GM10248 (cell line): ENCODE measurements at places on chromosomes 16 and 17.
A peak's percentile ranks its signal among the peaks of the same experiment; 100 is the strongest.

GRCh38 chr17:64765191-64765889 is 103.2 kb upstream of the SMURF2 start:
- DNase-seq, result no peak

GRCh38 chr17:67456889-67457288 is 79.8 kb downstream of the PITPNC1 start:
- DNase-seq, result no peak

GRCh38 chr17:79750650-79751545 is 20.2 kb downstream of the ENPP7 start:
- no peak for DNase-seq

GRCh38 chr17:33324736-33325135 is 31.6 kb upstream of the ASIC2 start:
- no peak for DNase-seq

DNA sequence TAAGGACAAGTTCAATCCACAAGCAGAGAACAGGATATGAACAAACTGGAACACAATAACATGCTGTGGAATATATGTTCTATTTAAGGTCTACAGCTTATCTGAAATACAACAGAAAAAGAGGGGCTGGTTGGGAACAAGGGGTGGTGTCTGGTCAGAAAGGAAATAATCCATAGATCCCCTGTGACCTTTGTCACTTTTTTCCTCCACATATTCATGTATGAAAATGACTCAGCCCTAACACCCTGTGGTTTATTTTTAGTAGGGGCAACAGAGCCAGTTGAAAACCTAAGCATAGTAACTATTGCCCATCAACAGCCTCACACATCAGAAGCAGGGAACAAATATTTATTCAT is 12.3 kb upstream of the SPAG9 start:
- DNase-seq, result peak; percentile 46
